Skin of body (tissue), 3 donors: ENCODE measurements at places on chromosomes 13 and 19. TPM values are rescaled to one million over a fixed set of nuclear protein-coding genes. Genes with fewer than 3 reads are reported as not detected.

DNA sequence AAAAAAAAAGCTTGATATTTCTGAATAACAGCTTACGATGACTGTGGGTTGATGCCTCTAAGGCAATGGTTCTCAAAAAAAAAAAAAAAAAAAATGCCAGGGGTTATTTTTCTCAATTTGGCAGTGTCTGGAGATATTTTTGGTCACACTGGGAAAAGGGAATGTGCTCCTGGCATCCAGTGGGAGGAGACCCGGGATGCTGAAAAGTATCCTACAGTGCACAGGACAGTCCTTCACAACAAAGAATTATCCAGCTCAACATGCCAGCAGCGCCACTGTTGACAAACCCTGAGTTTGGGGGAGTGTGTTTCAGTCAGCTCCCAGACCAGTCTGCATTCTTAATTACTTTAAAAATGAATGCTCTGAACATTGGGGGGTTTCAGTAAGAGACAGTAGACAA, 54.5 kb downstream of the FLT3 start:
- no peak for DNase-seq

DNA sequence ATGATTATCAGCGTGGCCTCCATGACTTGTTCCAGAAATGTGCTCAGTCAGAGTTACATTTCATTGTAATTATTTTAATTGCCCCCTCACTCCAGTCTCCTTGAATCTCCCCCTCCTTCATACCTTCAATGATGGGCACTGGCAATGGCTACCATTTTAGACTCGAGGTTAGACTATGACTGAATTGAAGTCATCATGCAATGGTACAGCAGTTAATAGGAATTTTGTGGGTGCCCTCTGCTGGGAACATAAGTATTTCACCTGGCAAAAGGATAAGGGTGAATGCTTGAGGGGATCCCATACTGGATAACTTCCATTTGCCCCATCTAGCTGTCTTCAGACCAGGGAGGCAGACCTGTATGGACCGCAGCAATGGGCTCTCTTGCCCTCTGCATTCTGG, 32.2 kb upstream of the USP12 start:
- DNase-seq, result no peak

The CNN1 gene
- total RNA-seq, result 10.8 TPM

DNA sequence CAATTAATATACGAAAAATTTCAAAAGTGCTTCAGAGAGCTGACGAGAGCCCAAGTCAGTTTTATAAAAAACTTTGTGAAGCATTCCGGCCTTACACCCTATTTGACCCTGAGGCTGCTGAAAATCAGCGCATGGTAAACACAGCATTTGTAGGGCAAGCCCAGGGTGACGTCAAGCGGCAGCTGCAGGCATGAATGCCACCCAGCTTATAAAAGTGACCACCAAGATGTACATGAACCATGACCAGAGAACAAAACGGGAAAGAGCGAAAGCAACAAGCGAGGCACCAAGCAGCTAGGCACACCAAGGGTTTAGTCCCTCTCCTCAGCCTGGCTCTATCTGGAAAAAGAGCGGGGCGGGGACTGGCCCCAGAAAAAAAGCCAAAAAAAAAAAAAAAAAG, 6.0 kb downstream of the SIGLEC11 start:
- no peak for DNase-seq

The PCDH20 gene
- total RNA-seq, result 7.7 TPM

DNA sequence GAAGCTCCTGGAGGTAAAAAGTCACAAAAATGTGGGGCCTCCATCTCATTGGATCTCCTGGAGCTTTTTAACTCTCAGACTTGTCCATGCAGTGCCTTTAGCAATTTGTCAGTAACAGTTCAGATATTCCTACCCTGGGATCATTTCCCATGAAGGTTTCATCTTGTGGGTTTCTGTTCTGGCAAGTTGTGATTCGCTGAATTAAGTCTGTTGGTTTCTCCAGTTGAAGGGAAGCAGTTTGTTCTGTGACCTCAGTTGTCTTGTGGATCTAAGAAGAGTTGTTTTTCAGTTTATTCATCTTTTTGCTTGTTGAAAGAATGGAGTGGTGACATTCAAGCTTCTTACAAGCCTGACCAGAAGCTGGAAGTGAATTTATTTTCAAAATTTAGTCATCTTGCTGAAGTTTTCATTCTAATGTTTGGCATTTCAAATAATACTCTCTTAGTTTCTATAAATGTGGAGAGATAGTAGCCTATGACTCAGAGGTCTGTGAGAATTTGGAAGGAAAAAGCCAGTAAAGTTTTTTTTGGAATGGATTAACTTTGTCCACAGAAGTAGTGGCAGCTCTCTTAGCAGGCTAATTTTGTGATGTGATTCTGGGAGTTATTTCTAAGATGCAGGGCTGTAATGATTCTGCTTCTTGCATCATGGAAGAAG, 120.1 kb upstream of the CSNK1A1L start:
- DNase-seq, result no peak

The ZNF616 gene
- 12.9 TPM for total RNA-seq
